Activated CD4-positive, CD25-positive, alpha-beta regulatory T cell treated with anti-CD3 and anti-CD28 coated beads, Interleukin-2, amount 50 U/mL, for 72 hours (primary cell): ENCODE measurements at places on chromosomes 2 and 18.

- DNase-seq = no peak
These were observed 1.1 kb downstream of the HIBCH start for GRCh38 chr2:190318514-190318913.

DNA sequence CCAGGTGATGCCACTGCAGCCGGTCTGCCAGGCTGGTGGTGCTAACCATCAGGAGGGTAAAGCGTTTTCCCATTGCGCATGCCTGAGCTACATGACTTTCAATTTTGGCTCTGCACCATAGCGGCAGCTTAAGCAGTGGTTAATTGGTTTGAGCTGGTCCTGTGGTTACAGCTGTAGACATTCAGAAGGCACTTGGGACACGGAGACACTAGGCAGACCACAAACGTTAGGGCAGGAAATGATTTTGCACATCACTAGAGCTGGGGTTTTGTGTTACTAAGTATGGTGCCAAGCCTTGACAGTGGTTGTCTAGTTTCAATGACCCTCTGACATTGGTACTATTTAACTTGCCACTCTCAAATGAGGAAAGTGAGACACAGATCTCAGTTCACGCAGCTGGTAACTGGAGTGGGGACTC lies 28.9 kb upstream of the CNOT11 start:
- DNase-seq = peak; percentile 51

- no peak for DNase-seq
These were observed 25.3 kb downstream of the RAMP1 start for GRCh38 chr2:237884681-237885080.

DNA sequence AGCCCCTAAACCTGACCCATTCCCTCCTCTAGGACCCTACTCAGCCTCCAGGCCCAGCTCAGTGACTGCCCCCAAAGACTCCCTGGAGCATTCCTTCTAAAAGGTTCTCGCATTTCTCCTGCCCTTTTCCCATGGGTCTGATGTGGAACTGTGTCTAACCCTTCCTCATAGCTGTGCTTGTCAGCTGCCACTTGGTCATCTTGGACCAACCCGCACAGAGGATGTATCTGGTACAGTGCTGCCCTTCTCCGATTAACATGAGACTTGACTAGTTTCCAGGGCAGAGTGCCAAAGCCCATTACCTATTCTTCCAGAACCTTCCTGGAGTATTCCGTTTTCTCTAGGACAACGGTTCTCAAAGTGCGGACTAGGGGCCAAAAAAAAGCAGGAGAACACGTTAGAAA lies 518 bp upstream of the NFU1 start:
- DNase-seq = no peak

DNA sequence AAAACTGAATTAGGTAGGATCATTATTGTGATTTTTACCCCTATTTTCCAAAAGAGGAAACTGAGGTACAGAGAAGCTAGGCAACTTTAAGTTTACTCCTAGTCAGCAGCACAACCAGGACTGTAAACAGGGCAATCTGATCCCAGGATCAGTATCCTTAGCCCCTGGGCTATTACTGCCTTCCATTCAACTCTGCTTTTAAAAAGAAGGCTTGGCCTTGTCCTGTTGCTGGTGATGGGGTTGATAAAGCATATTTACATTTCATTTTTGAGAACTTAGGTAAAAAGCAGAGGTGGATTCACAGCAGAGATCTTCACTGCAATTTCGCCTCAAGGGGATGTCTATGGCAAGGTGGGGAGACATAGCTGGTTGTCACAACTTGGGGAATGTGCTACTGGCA lies 148.5 kb downstream of the GALNT14 start:
- DNase-seq = no peak
